ENCODE measurements at places on chromosomes 6 and 20. TPM values are rescaled to one million over a fixed set of nuclear protein-coding genes. Genes with fewer than 3 reads are reported as not detected.

Gene C2
- 0.15 TPM for total RNA-seq

Gene ULBP2
- total RNA-seq, result 4.2 TPM

Gene TCF21
- total RNA-seq, result 0.09 TPM

Gene GSTA2
- not detected for total RNA-seq

Gene ECT2L
- total RNA-seq, result not detected

Gene ADGB
- not detected for total RNA-seq

Gene TBX18
- total RNA-seq, result 17.2 TPM
